ENCODE measurements at places on chromosomes 1 and 21. TPM values are rescaled to one million over a fixed set of nuclear protein-coding genes. Genes with fewer than 3 reads are reported as not detected.

GRCh38 chr1:27366411-27367159, at the start of gene MAP3K6:
MAP3K6 (minus strand) TSS chr1:27366961; CDS start chr1:27366597, 364 bp downstream.
- peak; percentile 69 for DNase-seq

GRCh38 chr1:5502311-5503194, 489.7 kb downstream of the NPHP4 start:
- DNase-seq: no peak

DNA sequence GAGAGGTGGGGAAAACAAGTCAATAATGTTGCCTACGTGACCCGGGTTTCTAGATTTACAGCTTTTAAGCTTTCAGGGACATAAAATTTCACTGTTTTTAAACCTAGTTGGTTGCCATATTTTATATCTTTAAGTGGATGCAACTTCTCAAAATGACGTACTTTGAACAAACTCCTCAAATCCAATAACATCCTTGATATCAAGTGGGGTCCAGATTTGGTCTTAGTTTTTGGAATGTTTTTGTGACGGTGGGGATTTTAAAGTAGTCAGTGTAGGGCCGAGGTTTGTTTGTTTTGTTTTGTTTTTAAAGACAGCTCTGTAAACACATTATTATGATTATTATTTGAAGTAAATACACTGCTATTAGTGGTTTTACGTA, 453 bp downstream of the CDKN2C start:
- DNase-seq: no peak

The LCE1E gene
- not detected for total RNA-seq

- no peak for DNase-seq
Measured at GRCh38 chr1:226233293-226233692, 9.8 kb downstream of the MIXL1 start.

Measured in urinary bladder (tissue), 4 donors.